ENCODE measurements at places on chromosomes 2 and 18.
A peak's percentile ranks its signal among the peaks of the same experiment; 100 is the strongest.

GRCh38 chr2:176174382-176174823 lies 14.1 kb upstream of the HOXD1 start:
- no peak for DNase-seq

DNA sequence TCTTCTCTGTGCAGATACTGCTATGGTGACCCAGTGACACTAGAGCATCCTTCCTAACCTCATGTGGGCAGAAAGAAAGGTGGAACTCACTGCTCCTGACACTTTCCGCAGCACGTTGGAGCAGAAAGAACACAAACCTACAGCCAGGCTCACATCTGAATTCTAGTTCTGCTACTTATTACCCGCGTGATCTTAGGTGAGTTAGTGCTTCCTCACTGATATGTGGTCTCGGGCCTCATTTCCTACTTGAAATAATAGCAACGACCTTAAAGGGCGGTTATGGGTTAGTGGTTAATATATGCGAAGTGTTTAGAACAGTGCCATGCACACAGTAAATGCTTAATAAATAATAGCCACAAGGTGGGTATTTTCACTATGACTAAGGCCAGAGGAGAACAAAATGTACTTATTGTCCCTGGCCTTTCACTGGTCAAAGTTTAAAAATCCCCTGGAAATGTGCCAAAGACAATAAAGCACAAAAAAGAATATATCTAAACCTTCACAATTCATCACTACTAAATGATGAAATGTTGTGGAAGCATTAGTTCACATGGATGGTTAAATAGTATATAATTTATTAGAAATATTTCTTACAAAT lies 66.6 kb downstream of the MYOM1 start:
- DNase-seq, result no peak

DNA sequence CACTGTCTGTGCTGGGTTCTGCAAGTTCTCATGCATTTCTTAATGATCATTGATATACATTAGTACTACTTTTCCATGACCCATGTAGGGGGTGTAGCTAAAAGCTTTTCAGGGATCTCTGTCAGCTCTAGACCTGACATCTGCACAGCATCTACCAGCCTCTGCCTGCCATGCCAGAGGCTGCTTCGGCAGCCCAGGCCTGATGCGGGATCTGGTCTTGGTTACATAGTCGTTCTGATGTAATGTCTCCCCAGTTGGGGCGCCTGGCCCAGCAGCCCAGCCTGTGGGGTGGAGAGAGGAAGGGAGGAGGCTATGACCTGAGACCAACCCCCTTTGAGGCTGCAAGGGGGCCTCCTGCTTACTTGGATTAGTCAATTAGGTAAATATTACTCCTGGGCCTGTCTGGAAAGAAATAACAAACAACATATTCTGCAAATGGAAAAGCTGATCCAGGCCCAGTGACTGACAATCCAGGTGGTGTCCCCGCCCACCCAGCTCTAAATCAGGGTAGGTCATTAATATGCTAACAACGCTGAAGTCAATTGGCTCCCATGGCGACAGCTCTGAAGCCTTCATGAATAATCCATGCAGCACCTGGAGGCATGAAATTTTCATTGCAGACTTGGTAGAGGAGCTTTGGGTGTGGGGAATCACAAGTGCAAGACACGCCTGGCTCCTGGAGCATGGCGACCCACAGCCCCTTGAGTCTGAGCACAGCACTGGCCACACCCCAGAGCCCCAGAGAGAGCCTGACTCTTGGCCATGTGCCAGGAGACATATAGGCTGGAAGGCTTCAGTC lies 575.3 kb downstream of the CMPK2 start:
- peak; percentile 72 for DNase-seq

DNA sequence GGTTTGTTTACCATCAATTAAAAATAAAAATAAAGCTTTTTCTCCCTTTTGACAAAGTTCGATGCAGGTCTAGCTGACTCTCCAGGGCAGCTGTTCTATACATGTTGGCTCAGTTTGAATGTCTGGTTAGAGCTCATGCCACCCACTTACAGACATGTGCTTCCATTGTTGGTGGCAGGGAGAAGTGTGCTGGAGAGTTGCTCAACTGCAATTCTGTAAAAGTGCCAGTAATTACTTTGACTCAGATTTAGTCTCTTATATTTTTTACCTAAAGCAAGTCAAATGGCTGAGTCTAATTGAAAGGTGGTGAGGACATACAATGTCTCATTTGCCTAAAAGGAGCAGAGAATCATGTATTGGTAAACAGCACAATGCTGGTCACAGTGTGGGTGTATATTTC lies 609.1 kb upstream of the SYT4 start:
- peak; percentile 8 for DNase-seq

DNA sequence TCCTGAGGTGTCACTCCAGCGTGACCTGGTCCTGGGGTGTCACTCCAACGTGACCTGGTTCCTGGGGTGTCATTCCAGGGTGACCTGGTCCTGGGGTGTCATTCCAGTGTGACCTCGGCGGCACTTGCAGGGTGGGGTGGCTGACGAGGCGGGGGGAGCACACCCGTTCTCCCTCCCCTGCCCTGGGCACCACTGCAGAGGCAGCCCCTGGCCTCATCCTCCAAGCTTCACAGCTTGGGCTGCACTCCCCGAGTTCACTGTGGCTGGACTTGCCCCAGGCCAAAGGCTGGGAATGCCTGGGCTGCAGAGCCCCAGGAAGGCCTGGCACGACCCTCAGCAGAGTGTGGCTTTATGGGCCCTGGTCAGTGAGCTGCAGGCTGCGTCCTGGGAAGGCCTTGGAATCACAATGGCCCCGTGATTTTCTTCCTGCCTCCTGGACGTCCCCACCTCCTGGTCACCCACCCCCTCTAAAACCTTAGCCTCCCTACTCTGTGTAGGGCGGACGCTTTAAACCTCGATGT lies 88.3 kb downstream of the NFATC1 start:
- DNase-seq, result no peak

DNA sequence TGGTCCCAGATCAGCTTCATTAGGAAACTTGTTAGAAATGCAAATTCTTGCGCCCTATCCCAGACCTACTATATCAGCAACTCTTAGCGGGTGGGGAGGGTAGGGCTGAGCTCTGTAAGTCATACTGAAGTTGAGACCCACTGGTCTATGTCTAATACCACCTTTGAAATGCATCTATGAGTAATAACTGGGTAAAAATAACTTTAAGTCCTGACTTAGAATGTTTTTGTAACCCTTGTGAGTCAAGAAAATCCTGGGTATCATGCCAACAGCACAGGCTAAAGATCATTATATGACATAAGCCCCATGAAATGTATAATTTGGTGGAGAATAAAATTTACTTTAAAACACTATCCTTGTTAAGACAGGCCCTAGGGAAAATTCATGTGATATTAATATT lies 41.4 kb downstream of the PRKD3 start:
- no peak for DNase-seq

- peak; percentile 79 for DNase-seq
Measured at GRCh38 chr2:219552382-219553167, 8.7 kb downstream of the TMEM198 start.

- DNase-seq, result no peak
Measured at GRCh38 chr2:6914828-6915227, 2.4 kb upstream of the RNF144A start.

GRCh38 chr2:158761621-158762020 lies 33.5 kb upstream of the DAPL1 start:
- DNase-seq, result no peak

DNA sequence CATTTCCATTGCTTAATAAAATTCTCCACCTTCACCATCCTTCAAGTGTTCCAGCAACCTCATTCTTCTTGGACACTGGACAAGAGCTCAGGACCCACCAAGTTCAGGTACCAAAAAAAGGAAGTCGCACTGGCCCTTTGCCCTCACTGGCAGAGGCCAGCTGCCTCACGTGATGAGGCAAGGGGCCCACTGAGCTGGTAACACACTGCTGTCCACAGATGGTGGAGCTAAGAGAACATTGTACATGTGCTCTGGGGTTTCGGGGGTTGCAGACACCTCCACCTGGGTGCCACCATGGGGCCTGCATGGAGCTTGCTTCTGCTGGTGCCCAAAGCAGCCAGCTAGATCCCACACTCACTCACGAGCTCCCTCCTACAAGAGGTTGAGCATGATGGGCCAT lies 71.3 kb downstream of the SCG2 start:
- no peak for DNase-seq

DNA sequence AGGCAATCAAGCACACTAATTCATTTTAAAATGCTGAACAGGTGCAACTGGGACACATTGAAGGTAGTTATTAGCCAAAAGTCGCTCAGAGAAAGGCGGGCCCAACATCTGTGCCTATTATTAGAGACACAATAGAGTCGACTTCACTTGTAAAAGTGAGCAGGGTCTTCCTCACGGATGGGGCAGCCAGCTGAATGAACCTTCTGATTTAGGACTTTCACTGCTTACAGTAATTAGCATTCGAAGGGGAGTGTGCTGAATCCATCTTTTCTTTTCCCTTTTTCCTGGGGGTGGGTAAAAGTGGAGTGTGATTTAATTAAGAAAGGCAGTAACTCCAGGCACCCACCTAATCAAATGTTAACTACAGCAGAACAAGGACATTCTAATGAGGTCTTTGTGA lies 677.7 kb downstream of the DCDC2C start:
- peak; percentile 95 for DNase-seq

DNA sequence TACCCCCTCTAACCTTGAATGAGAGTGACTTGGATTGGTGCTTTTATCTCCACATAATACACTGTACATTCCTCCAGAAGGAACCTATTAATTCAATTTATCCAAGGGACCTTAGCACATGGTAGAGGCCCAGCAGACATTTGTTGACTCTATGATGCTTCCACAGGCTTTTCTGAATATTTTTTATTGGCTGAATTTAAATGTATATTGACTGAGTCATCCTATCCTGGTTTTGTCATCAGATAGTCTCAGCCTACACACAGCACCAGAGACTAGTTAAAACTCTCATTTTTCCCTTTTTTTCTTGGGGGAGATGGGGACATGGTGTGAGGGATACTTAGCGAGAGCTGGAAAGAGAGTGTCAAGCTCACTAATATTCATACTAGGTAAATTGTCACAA lies 101.6 kb downstream of the LRRC30 start:
- DNase-seq, result no peak

DNA sequence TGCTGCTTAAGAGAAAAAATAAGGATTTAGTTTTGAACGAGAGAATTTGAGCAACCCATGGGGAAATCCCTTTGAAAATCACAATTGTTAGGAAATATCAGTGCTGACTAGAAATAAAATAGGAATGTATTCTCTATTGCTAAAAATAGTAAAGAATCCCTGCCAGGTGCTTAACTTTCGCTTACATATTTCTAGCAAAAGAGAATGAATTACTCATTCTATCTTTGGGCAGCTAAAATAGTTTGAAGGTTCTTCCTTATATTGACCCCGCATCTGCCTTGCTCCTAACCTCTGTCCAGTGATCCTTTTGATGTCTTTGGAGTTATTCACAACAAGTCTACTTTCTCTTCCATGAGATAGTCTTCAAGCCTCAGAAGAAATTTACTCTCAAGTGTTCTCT lies 103.8 kb downstream of the PLCL1 start:
- no peak for DNase-seq

GRCh38 chr2:179682756-179683155 lies 178.7 kb downstream of the ZNF385B start:
- no peak for DNase-seq

DNA sequence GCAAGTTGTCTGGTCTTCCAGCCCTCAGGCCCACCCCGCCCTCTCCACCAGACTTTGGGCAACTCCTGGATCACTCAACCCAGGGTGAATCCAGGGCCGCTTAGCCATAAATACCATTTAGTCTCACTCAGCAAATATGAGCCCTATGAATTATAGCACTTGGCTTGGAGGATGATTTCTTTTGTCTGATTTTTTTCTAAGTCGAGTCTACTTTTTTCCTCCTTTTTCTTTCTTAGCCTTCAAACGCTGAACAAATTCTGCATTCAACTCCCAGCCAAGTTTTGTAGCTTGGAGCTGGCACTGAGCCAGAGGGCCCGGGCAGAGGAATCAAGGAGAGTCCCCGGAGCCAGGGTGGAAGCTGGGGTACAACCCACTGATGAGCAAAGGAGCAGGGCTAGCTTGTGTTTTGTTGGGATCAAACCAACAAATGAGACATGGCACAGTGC lies 48.7 kb downstream of the SERTAD2 start:
- no peak for DNase-seq

DNA sequence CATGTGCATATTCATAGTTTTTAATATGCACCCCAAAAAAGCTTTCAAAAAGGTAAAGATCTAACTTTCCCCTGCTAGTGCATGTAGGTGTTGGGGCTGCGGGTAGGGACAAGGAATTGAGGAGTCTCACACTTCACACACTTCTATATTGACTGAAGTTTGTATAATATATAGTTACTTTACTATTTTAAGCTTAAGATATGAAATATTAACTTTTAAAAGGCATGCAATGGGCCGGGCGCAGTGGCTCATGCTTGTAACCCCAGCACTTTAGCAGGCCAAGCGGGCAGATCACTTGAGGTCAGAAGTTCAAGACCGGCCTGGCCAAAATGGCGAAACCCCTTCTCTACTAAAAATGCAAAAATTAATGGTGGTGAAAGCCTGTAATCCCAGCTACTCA lies 109.1 kb upstream of the SH3BP4 start:
- no peak for DNase-seq

DNA sequence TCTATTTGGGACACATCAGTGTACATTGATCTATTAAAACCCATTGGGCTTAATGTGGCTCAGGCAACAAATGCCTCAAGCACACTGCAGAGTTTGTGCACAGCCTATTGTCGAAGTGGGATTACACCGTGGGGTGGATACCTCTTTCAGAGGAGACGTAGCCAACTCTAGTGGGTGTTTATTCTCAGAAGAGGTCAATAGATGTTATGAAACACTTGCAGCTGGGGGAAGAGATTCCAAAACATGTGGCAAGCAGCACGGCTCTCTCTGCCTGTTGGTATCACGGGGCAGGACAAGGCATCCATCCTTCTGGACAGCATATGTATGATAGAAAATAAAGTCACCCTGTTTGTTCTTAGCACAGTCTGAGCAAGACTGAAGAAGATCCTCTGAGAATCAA lies 121.4 kb upstream of the COPS8 start:
- DNase-seq, result no peak

DNA sequence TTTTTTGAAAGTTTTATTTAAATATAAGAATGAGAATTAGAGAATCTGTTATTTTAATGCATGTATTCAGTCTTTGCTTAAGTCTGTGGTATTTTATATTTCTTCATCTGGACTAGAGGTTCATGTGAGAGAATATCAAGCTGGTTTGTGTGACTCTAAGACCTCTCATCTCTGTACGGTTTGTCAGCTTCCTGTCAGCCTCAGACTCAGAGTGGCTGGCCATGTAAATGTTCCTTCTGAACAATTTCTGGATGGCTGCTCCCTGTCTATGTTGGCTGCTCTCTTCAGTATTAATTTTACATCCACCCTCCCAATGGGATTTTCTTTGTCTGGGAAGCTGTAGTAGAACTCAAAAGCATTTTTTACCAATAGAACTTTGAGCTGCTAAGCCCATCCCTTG lies 225.3 kb upstream of the THUMPD2 start:
- no peak for DNase-seq

DNA sequence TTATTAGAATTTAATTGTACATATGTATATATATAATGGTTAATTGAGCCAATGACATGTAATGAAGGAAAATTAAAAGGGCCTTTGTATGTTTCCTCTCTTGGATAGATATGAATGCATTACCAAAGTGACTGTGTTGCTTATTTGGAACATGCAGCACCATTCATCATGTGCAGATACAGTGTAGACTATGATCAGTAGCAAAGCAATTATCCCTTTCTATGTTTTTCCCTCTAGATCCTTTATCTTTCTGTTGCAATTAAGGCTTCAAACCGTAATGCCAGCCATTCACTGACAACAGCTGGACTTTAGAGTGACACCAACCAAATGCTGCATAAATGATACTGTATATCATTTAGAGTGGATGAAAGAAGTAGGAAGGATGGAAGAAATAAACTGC lies 565.2 kb downstream of the NRXN1 start:
- no peak for DNase-seq

GRCh38 chr2:29053223-29053622 lies 21.1 kb downstream of the PCARE start:
- DNase-seq, result no peak

Data from NCI-H1105 (cell line).